Stimulated activated CD8-positive, alpha-beta memory T cell treated with anti-CD3 and anti-CD28 coated beads, Interleukin-4, amount 100 ng/mL, for 1 hour (primary cell): ENCODE measurements at places on chromosomes 2 and 18.

- DNase-seq, result no peak
Measured at GRCh38 chr18:49241852-49242251, 218.6 kb downstream of the DYM start.

DNA sequence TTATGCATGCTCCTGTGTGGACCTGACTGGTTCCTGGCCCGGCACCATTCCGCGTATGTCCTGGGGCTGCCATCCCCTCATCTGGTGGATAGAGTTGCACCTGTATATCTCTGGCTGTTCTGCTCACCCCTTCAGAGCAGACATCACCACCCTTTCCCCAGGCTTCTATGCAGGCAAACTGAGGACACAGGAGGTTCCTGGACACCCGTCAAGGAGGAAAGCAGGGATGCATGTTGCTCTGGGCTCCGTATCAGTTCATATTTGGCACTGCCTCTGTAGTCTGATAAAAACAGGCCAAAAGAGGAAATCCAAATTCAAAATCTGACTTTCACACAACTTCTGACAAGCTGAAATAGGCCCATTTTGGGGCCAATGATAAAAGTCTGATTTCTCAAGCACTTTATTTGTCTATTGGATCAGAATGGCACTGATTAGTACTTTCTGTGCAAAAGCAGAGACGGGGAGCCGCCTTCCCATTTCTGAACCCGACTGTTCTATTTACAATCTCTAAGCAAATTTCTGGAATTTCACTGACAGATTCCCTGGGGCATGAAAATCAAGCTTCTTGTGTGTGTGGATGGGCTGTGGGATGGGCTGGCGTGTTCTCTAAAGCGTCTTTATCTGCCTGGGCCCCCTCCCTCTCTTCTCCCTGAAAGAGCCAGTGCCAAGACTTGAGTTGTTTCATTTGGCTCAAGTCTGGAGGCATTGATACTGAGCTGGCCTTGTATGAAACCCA lies 96.9 kb downstream of the SETBP1 start:
- no peak for DNase-seq

DNA sequence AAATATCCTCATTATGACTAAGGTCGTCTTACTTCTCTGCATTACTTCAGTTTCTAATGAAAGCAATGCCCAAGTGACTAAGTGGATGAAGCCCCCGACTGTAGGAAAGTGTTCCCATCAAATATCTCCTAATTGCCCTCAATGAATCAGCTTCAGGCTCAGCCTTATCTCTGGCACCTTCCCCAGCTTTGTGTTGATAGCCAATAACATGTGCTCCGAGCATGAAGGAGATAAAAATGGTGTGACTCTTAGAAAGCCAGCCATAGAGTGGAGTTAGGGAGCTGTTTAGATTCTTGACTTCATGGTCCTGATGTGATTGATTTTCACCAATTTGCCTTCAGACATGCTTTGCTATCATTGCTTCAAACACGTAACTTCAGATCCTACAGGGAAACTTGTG lies 339.2 kb upstream of the NRP2 start:
- DNase-seq, result no peak

- DNase-seq, result no peak
Measured at GRCh38 chr18:9429662-9429993, 45.7 kb upstream of the RALBP1 start.

DNA sequence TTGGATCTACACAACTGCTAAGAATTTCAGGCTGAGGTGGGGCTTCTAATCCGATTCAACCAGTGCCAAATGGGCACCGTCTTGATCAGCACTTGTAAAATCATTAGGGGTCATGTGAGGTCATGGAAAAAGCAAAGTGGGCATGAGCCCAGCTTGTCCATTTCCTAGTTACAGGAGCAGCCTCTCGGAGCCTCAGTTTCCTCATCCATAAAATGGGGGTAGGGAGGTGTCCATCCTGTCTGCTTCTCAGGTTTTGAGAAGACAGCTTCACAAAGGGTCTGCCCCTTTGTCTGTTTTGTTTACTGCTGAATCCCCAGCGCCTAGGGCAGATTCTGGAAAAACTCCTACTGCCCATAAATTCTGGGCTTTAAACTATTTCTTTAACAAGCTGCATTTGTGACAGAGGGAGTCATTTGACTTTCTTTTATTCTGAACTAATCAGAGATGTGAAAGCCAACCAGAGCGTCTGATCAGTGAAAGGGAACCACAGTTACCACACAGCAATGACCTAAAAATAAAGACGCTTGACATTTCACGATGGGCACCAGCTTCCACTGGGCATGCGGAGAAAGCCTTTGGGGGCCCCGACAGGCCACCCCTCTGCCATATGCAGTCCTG lies 38.9 kb downstream of the DNMT3A start:
- no peak for DNase-seq

DNA sequence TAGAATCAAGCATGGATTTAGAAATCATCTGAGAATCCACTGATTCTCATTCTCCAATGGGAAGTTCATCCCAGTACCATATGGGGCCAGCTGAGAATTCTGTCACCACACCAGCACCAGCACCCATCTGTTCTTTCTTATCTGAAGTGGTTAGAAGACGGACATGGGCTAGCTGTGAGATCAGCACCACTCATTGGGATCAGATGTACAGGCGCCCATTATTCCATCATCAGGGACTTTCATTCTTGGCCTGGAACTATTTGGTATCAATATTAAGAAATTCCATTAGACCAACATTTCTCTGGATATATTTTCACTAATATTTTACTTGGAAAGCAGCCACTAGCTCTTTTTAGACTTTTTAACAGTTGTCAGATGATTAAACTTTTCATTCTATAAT lies 185.9 kb upstream of the LINC00305 start:
- DNase-seq, result no peak

DNA sequence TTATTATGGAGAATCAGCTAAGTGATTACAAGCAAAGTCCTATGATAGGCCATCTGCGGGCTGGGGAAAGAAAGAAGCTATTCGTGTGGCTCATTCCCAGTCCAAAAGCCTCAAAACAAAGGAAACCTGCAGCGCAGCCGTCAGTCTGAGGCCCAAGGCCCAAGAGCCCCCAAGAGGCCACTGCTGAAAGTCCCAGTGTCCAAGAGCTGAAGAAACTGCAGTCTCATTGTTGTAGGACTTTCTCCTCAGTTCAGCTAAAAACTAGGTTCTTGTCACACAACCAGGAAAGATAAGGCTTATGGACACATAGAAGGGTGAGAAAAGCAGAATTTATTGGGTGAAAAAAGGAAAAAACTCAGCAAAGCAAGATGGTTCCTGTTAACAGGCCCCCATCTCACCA lies 143.2 kb downstream of the RHBDD1 start:
- DNase-seq, result no peak

DNA sequence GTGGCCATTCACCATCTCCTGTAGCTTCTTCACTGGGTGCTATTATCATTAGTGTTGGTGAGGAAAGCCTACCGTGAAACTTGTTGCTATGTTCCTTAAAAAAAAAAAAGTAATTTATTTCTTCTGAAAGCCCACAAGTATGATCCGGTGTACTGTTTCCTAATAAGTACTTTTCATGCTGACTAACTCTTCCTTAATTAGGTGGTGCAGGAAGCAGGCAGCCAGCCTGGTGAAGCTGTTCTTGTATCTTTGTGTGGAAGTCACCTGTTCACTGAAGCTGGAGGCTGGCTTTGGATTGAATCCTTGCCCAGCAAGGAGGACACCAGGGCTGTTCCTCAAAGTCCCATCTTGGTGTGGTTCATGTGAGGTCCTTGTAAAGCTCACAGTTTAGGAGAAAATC lies 321.7 kb upstream of the THSD7B start:
- no peak for DNase-seq

- no peak for DNase-seq
Measured at GRCh38 chr2:36088716-36089328, 266.8 kb upstream of the CRIM1 start.

GRCh38 chr2:20185176-20186022 lies 39.5 kb downstream of the SDC1 start:
- DNase-seq, result no peak

DNA sequence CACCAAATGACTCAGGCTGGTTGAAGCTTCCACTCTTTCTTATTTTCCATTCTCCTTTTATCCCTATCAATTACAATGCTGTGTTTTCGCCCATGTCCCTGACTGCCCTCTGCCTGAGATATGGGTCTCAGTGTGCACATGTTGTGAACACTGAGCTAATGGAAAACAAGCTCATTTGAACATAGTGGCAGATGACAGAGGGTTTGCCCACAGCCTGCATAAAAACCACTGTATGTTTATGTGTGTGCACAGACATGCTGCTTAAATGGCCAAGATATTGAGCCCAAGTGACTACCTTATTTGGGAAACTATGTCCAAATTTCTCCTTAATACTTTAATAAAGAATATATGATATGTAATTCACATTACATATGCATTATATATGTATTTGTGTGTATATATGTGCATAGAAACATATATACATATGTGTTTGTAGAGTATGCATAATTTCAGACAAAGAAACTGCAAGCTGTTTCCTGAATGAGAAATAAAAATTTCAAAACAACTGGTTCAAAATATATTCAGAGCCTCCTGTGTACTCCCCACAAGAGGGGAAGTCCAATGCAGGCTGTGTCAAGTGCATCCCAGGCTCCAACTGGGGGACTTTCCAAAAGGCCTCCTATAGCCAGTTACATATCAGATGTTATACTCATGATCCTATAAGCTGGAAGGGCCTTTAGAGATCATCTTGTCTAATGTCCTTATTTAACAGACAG lies 92.7 kb upstream of the CD302 start:
- DNase-seq, result no peak

DNA sequence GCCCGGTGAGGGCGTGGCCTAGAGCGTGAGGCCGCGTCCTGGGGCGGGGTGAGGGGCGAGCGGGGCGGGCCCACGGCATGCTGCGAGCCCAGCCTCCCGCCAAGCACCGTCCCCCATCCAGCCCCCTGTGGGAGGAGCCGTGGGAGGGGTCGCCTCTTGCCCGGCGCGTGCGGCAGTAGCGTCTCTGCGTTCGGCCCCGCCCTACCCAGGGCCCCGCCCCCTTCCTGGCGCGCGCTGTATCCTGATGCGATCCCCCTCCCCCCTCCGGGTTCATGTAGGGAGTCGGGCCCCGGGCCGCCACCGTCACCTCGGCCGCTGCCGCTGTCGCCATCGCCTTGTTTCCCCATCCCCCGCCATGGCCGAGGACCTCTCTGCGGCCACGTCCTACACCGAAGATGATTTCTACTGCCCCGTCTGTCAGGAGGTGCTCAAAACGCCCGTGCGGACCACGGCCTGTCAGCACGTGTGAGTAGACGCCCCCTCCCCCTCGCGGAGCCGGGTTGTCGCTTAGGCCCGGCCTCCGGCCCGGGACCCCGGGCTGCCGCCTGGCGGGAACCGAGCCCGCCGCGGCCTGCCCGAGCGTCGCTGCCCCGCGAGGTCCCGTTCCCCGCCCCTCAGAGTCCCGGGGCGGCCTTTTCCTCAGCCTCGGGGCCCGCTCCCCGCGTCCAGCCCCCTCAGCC lies 888 bp downstream of the RNF138 start:
- DNase-seq, result peak; percentile 100

DNA sequence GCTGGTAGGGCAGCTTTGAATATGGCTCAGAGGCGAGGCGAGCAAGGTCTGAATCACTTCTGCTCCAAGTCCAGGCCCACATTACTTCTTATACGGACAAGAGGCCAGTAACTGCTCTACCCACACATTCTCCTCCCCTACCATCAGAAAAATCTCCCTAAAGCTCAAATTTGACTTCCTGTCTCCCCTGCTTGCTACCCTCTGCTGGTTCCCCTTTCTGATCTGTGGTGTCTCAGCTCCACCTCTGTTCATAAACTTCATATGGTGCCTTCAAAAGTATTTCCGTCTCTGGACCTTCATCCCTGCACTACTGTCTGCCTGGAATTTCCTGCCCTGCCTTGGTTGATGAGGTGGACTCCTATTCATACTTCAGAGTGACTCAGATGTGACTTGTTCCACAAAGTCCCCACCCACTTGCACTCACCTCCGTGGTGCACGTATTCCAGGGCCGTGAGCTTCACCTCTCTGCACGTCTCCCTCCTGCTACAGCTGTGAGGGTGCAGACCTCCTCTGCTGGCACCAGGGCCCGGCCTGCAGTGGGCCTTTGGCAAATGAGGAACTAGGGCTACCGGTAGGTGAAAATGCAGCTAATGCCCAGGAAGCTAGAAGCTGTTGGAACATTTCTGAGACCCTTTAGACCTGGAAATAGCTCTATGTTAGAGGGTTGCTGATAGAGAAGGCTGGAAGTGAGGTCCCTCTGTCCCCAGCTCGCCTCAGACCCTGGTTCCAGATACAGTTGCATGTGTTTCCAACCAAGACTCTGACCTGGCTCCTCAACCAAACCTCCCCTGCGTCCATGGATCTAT lies 24.6 kb upstream of the KCMF1 start:
- DNase-seq, result no peak

GRCh38 chr2:240730501-240731177 lies 39.0 kb downstream of the AQP12A start:
- DNase-seq, result no peak
